ENCODE measurements at places on chromosomes 16 and 17.

- no peak for DNase-seq
Measured at GRCh38 chr16:12143447-12144172, 167.1 kb downstream of the SNX29 start.

GRCh38 chr17:43779145-43780125 is 658 bp upstream of the DUSP3 start:
- DNase-seq, result no peak

GRCh38 chr16:86669285-86669805 is 91.0 kb downstream of the FOXL1 start:
- no peak for DNase-seq

DNA sequence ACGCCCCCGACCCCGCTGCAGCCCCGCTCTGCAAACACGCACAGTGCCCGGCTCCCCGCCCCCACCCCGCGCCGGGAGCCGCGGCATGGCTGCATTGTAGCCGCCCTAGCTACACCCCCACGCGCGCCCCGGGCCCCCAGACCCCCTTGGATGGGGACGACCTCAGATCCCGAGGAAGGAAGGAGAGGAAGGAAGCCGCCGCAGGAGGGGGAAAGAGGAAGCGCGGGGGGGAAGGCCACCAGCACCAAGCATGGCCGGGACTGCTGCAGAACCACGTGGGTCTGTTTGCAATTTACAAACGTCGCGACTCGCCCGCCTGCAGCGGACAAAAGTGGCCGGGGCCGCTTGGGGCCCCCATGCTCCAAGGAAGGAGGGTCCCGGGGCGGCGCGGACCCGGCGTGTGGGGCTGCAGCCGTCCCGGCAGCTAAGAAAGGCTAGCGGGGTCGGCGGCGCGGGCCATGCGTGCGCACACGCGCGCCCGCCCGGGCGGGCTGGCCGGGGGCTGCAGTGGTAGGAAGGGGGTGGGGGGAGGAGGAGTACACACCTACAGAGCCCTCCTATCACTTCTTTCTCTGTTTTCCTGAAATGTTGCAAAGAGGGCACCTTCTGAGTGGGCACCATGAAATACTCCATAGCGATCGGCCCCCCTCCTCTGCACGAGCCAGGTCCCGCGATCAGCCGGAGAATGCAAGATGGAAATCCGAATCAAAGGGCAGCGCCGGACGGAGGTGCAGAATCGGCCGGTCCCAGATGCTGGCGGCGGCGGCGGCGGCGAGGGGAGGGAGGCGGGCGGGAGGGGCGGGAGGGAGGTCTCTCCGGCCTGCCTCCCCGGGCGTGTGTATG is 488 bp downstream of the TFAP4 start:
- no peak for DNase-seq

- no peak for DNase-seq
Measured at GRCh38 chr17:76599694-76600460, 14.2 kb upstream of the ST6GALNAC2 start.

- DNase-seq, result no peak
Measured at GRCh38 chr16:55433535-55433934, 45.5 kb upstream of the MMP2 start.

- DNase-seq, result no peak
Measured at GRCh38 chr17:77619851-77620250, 338.7 kb upstream of the TNRC6C start.

DNA sequence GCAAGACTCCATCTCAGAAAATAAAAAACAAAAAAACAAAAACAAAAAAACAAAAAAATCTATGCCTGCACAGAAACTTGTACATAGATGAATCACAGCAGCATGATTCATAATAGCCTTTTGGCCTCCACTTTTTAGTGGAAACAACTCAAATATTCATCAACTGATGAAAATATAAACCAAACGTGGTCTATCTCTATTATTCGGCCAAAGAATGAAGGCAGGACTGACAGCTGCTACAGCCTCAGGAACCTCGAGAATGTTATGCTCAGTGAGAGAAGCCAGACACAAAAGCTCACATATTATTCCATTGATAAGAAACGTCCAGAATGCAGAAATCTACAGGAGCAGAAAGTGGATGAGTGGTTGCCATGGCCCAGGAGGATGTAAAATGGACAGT is 19.8 kb downstream of the PPL start:
- no peak for DNase-seq

DNA sequence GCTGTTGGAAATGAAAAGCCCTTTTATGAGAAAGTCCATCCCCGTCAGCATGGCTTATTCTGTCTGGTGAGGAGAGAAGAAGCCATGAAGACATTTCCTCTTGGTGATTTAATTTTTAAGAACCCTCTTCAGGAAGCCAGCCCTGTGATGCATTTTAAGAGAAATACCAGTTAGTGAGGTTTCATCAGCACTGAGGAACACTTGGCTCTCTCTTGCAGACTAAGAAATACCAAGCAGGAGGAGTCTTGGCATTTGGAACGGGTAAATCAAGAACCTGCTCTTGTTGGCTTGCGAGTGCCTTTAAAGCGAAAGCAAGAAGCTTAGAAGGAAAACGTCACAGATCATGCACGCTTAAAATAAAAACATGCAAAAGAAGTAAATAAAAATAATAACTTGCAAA is 17.5 kb downstream of the RAB11FIP3 start:
- no peak for DNase-seq
